Left cardiac atrium (tissue), 4 donors: ENCODE measurements at places on chromosomes 5 and 9.

GRCh38 chr5:138929571-138929955 is 54.4 kb upstream of the LRRTM2 start:
- DNase-seq, result no peak

DNA sequence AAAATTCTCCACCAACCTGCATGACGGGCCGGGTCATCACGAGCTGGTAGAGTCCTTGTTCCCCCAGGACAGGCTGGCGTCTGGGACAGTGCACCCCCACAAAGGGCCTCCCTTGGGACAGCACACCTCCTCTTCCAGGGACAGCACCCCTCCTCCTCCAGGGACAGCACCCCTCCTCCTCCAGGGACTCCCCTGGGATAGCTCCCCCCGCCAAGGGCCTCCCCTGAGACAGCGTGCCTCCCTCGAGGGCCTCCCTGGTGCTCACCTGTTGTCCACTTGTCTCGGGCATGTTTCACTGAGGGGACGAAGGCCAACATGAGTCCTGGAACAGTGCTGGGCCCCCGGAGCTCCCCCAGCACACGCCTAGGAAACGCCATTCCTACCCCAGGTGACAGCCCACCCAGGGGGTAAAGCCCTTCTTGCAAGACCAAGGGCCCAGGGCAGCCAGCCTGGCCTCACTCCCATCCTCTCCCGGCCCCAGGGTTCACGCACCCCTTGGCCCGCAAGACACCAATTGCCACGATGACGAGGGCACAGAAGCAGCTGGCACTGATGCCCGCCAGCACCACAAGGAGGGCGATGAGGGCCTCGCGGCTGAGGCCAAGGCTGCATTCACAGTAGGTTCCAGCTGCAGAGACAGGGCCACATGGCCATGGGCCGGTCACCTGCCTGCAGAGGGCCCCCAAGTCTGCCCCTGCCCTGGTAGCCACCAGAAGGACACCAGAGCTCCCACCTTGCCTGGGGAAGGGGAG is 531 bp downstream of the TMEM210 start:
- DNase-seq, result no peak

DNA sequence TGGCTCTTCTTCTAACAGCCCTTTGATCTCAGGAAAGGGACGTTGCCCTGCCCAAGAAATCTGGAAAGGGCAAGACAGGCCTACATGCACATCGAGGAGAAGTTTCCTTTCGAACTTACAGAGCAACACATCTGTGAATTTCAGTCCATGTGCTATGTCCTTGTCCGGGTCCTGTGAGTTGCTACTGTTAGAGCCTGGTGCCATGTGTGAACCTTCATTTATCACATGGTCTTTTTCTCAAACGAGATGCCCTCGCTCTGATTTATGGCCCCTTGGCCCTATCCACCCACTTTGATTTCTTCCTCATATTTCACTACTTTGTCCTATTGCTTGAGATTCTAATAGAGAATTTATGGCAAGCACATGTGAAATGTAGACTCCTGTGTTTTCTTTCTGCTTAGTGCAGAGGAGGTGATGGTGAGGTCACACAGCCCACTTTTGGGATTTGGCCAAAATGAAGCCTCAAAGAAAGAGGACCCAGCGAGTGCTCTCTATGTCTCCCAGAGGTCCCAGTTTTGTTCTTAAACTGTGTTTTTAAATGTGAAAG is 153.1 kb downstream of the SNCAIP start:
- no peak for DNase-seq

- DNase-seq, result peak; percentile 55
Observed at GRCh38 chr9:130128733-130129431, 43.3 kb upstream of the NCS1 start.

GRCh38 chr5:141411575-141411974 is 1.2 kb upstream of the PCDHGA10 start:
- no peak for DNase-seq

- DNase-seq, result no peak
Observed at GRCh38 chr5:125452991-125453390, 706.6 kb upstream of the ZNF608 start.

DNA sequence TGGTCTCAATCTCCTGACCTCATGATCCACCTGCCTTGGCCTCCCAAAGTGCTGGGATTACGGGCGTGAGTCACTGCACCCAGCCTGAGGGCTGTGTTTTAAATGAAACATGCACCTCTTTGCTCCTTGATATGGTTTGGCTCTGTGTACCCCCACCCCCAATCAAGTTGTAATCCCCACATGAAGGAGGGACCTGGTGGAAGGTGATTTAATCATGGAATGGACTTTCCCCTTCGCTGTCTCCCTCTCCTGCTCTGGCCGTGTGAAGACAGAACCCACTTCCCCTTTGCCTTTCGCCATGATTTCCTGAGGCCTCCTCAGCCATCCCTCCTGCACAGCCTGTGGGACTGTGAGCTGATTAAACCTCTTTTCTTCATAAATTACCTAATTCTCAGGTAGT is 12.5 kb upstream of the NOTCH1 start:
- DNase-seq, result no peak

- no peak for DNase-seq
Observed at GRCh38 chr5:81995407-81995806, 23.6 kb downstream of the ATG10 start.

DNA sequence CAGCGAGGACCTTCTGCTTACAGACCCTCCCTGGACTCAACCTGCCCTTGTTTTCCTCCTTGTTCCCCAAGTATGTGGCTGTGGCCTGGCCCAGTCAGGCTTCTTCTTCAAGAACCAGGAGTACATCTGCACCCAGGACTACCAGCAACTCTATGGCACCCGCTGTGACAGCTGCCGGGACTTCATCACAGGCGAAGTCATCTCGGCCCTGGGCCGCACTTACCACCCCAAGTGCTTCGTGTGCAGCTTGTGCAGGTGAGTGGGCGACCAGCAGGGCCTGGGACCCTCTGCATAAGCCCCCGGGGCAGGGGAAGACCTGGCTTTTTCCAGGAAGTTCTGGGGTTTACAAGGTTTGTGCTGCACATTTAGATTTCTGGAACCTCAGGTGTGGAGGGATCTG is 56.9 kb downstream of the ABLIM3 start:
- DNase-seq, result no peak

DNA sequence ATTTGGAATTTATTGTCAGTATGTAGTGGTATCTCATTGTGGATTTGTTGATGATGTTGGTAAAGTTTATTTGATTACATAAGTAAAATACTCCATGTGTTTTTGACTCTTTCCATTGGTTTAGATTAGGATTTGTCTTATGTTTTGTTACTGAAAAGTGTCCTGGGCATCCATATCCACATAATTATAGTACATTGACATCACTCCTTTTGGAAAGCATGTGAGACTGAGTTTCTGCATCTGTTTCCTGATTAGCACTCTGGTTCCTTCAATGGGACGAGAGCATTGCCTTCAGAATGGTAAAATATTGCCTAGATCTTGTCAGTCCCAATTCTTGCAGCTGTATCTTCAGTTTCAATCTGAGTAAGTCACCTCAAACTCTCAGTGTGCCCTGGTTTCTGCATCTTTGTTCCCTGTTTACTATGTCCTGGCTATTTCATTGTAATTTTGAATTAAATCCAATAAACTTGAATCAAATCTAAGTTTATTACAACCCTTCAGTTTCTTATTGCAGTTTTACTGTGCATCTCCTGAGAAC is 128.1 kb downstream of the FBXO38 start:
- no peak for DNase-seq

GRCh38 chr9:122265149-122265915 is 650 bp downstream of the MRRF start:
- DNase-seq, result no peak

- DNase-seq, result no peak
Observed at GRCh38 chr5:5422819-5423515, 490 bp downstream of the ICE1 start.

DNA sequence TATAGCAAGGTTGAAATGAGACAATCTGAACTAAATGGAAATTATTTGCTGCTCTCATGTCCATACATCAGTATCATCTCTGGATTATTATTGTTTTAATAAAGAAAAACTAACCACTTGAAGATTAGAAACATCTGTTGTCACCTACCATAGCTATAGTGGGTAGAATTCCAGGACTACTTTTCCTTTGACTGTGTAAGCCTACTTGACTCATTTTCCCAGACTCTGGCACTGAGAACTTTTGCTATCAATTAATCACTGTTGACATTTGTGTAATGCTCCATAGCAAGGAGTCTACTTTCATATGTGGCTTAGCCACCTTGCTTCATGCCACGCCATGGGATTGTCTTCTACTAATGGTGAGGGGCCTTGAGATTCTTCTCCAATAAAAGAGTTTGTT is 59.9 kb upstream of the ARRDC3 start:
- no peak for DNase-seq

GRCh38 chr9:840343-840742 is 1.2 kb upstream of the DMRT1 start:
- no peak for DNase-seq

- DNase-seq, result no peak
Observed at GRCh38 chr5:142023836-142024235, 11.0 kb upstream of the GNPDA1 start.

DNA sequence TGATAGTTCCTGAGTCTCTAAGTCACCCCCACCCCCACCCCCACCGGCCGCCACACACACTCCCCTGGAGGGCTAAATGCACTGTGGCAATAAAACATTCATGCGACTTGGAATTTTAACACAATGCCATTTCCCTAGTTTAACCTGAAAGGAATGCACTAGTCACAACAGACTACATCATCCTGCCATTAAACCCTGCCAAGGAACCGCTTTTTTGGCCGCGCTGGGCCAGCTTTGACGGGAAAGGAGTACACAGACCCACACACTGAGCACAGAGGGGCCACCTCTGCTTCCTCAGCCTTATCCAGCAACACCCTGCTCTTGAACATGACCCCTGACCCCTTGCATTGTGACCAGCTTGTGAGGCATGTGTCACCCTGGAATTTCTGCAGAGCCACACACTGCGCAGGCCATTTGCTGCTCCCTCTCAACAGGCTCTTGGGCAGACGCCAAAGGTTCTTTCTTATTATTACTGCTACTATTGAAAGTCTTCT is 165.3 kb downstream of the BNC2 start:
- DNase-seq, result peak; percentile 93

DNA sequence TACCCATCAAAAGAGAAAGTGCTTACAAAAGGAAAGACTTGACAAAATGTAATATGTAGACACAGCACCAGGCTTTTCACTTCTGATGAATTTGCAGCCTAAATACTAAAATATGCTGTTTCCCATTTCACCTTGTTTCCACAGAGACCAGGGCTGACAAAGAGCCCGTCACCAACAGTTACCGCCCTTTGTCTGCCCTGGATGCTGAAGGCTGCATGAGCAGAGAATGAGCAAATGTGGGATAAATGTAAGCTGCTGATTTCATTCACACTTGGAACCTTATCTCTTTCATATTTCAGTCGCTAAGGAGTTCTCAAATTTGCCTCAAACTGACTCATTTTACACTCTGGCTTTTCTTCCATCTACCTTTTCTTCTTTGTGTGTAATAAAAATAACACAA is 213.9 kb downstream of the TMEM167A start:
- DNase-seq, result no peak

- no peak for DNase-seq
Observed at GRCh38 chr5:152125661-152126205, 201.1 kb upstream of the GLRA1 start.

DNA sequence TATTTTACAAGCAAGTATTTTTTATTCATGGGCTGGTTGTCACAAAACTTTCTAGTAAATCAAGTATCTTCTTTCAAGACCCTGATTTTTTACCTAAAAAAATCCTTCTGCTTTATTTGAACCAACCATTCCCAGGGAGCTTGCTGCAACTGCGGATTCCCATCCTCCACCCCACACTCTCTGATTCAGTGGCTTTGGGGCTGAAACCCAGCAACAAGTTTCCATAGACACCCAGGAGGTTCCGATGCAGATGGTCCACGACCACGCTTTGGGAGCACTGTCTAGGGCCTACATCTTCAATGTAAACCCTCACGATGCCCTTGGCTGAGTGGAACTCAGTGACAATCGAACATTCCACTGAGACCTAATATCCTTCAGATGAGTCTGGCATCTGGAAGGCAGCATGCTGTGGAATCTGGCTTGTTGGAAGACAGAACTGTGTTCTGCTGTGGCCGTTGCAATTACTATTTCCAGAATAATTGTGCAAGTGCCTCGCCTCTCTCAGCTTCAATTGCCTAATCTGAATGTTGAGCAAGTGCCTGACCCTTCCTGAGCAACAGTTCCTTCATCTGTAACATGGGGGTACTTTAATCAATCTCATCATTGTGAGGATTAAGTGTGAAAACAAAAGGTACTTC is 105.1 kb downstream of the INSYN2B start:
- peak; percentile 29 for DNase-seq

GRCh38 chr5:102823441-102823874 is 68.4 kb downstream of the PAM start:
- no peak for DNase-seq
